ENCODE measurements at places on chromosomes 2 and 18.

GRCh38 chr2:154771664-154772284, 73.3 kb downstream of the KCNJ3 start:
- no peak for DNase-seq

GRCh38 chr2:196941398-196942078, 15.0 kb upstream of the PGAP1 start:
- DNase-seq, result no peak

DNA sequence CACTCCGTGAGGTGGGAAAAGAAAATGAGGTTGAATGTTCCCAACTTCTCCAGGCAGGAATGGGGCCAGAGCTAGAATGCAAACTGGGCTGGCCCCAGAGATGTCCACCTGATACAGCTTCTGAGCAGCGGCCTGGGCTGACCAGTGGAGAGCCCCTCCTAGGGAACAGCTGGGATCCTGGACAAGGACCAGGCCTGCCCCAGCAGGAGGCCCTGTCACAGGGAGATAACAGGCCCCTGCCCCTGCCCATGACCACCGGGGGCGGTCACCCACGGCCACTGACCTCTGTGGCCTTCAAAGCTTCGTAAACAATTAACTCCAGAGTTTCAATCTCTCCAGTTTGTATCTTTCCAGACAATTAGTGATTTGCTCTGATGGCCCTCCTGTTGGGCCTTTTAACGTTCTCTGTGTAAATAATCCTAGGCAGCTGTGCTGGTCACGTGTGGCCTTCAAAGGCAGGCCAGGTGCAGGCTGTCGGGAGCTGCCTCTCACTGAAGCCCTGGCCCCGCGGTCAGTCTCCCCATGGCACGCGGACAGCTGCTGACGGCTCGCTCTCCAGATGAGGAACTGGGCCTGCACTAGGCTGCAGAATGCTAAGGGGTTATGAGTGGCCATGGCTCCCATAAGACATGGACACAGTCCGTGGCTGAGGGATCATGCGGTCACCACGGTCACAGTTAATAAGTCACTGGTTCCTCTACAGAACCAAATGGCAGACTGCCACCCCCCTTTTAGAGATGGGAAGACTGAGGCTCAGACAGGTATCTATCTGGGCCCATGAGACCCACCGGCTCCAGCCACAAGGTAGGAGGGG, 9.2 kb downstream of the HS6ST1 start:
- no peak for DNase-seq

- no peak for DNase-seq
Observed at GRCh38 chr2:130388221-130388907, 32.5 kb downstream of the PTPN18 start.

GRCh38 chr18:59057493-59057795, 82.2 kb upstream of the SEC11C start:
- no peak for DNase-seq

DNA sequence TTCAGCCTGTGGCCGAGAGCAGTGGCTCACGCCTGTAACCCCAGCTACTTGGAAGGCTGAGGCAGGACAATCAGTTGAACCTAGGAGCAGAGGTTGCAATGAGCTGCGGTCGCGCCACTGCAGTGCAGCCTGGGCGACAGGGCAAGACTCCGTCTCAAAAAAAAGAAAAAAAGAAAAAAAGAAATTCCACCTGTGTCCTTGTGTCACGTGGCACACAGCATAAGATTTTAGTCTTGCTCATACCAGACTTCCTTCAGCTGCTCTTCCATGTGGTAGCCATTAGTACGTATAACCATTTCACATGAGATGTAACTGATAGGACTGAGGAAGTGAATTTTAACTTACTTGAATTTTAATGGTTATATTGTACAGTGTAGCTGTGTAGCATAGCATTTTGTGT, 4.0 kb downstream of the NOP58 start:
- DNase-seq, result no peak

GRCh38 chr18:12092398-12093229, 1.0 kb upstream of the ANKRD62 start:
- no peak for DNase-seq

GRCh38 chr18:21205695-21206094, 36.3 kb upstream of the GREB1L start:
- no peak for DNase-seq

DNA sequence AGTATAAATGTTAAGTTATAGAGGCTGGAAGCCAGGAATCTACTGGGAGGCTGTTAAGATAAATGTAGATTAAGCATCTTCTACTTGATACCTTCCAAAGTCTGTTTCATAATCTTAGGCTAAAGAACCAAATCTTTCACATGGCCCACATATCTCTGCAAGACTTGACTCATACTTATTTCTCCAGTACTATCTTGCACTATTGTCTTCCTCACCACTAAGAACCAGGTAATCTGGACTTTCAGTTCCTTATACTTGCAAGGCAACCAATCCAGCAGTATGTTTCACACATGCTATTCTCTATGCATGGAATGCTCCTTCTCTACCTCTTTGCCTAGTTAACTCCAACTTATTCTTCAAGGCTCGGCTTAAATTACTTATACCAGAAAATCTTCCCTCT, 62.2 kb downstream of the RBMS1 start:
- no peak for DNase-seq

DNA sequence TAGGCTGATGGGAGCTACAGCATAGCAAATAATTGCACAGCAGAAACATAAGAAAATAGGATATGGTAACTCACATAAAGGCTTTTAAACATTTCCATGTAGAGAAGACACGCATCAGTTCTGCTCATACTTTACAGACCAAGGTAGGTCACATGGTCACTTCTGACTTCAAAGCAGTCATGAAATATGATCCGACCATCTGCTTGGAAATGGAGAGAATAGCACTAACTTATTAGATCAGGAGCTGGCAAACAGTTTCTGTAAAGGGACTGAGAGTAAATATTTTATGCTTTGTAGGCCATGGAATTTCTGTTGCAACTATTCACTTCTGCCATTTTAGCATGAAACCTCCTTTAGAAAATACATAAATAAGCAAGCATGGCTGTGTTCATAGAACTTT, 936.6 kb upstream of the FANCL start:
- no peak for DNase-seq

DNA sequence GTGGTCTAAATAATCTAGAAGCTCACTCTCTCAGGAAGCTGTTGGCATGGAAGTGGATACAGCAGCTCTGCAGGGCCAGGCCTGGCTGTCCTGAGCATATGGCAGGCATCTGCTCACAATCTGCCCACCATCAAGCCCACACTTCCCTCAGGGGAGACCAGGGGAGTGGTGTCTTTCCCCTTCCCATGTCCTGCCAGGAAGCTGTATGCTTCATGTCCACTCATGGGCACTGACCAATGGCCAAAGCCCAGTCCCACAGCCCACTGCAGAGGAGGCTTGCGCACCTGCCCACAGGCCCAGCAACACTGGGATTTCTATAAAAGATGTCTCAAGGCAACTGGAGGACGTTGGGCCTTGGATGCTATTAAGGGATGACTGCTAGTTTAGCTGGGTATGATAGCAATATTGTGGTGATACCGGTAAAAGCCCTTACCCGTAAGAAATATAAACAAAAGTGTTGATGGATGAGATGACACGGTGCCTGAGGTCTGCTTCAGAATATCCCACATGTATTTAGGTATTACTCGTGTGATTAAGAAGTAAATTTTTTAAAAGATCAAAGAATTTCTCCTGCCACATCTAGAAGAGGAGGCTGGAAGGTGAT, 106.7 kb upstream of the CTDP1 start:
- DNase-seq, result no peak

DNA sequence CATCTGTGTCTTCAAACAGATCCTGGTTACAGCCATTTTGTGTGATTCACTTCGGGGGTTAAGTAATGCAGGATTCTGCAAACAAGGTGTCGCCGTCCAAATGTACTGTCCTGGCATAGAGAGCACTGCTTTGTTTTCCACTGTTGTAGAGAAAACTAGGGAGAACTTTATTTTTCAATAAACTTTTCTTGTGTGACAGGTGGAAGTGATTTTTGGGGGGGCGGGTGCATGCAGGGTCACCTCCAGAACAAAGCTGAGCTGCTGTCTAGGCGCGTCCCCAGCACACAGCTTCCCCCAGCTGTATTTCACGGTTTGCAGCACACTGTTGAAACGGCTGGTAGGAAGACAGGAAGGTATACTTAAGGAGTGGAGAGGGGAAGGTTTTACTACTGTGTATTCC, 200.6 kb downstream of the MGAT5 start:
- no peak for DNase-seq

- no peak for DNase-seq
Observed at GRCh38 chr2:236749346-236749745, 179.7 kb downstream of the ACKR3 start.

DNA sequence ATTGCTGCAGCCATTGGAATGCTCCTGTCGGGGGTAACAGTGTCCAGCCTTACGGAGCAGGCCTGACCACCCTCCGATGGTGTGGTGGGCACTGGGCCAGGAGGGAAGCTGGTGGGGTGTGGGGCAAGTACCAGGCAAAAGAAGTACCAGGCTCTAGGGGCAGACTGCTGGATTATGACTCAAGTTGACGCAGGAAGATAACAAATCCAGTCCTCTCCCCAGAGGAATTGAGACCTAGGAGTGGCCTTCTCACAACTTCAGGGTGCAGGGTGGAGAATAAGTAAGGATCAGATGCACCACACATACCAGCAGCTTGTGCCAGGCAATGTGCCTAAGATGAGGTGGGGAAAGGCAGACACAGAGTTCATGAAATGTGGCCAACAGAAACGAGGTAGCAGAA, 37.9 kb downstream of the SEMA4F start:
- DNase-seq, result no peak

GRCh38 chr2:229129738-229130371, 141.2 kb downstream of the PID1 start:
- no peak for DNase-seq

Measured in CD8-positive, alpha-beta T cell (primary cell).